ENCODE measurements at places on chromosomes 3 and 15.

GRCh38 chr3:2595486-2595885 is 496.8 kb downstream of the CNTN4 start:
- no peak for DNase-seq

- DNase-seq = no peak
Observed at GRCh38 chr3:113615976-113616375, 80.5 kb downstream of the USF3 start.

GRCh38 chr3:64131725-64132469 is 93.4 kb downstream of the PRICKLE2 start:
- no peak for DNase-seq

GRCh38 chr3:126130081-126130855 is 46.3 kb upstream of the SLC41A3 start:
- DNase-seq = no peak

GRCh38 chr15:73930790-73931281 is 4.6 kb downstream of the LOXL1 start:
- DNase-seq = no peak

DNA sequence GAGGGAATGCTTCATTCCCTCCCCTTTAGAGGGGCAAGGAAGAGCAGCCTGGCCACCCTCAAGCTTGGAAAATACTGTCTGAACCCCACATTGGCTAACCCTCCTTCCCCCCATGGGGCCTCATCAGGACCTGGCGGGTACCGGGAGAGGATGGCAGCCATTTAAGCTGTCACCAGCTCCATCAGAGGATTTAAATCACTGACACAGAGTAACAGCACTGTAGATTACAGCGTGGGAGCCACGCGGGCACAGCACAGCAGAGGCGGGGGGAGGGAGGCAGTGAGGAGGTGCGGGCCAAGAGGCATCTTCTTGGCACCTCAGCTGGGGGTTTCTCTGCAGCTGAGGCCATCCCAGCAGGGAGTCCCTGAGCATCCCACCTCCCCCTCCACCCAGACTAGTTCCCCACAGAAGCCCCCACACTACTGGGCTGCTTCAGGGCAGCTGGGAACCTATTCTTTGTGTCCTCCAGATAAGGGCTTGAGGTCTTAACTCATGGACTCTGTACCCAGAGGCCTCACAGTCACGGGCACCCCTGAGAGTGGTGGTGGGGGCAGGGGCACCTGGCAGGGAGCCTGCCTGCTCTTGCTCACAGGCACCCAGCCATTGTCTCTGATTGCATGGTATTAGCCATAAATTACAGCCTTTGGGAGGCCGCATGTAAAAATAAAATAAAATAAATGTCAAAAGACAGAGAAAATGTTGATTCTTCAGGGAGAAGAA is 21.9 kb upstream of the CACNA2D2 start:
- no peak for DNase-seq

DNA sequence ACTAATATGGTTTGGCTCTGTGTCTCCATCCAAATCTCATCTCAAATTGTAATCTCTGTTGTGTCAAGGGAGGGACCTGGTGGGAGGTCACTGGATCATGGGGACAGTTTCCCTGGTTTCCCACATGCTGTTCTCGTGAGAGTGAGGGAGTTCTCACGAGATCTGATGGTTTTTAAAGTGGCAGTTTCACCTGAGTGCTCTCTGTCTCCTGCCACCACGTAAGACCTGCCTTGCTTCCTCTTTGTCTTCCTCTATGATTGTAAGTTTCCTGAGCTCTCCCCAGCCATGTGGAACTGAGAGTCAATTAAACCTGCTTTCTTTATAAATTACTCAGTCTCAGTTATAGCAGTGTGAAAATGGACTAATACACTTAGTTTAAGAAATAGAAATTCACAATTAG is 228.9 kb downstream of the CD47 start:
- no peak for DNase-seq

- no peak for DNase-seq
Observed at GRCh38 chr15:28080386-28080785, 18.7 kb downstream of the OCA2 start.

DNA sequence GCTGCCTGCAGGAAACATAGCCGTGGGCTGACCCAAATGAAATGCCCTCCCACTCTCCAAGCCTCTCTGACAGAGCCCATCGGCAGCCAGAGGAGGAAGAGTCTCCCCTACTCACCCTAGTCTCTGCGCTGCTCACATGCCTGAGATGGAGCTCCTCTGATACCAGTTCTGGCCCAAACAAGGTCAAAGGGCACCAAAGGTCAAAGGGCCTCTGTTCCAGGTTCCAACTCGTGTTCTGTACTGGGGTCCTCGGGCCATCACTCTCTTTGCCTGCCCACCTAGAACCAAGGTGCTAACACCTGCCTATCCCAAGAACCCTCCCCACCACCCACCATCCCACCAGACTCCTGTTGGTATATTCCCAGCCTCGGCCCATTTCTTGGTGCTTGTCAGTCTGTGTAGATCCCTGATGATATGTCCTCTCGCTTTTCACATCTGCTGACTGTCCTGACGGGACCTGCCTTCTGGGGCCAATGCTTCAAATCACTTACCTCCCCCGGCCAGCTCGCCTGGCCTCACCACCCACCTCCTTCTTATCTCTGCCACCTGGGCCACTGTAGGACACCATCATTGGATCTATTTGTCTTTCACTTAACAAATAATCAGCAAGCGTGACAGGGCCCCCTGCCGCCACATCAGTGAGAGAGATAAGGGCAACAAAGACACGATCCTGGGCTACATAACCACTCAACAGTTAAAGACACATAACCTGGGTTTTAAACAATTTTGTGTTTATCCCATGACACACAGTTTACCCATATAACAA is 90.4 kb downstream of the SRGAP3 start:
- peak; percentile 29 for DNase-seq

GRCh38 chr3:15638193-15638890 is 36.8 kb downstream of the BTD start:
- DNase-seq = no peak
